NCI-H1436 (cell line): ENCODE measurements at places on chromosomes 7 and 10.

GRCh38 chr7:70595755-70596597 lies 536.0 kb upstream of the GALNT17 start:
- peak; percentile 14 for DNase-seq

- no peak for DNase-seq
Observed at GRCh38 chr10:102113956-102114857, 6.0 kb downstream of the LDB1 start.

DNA sequence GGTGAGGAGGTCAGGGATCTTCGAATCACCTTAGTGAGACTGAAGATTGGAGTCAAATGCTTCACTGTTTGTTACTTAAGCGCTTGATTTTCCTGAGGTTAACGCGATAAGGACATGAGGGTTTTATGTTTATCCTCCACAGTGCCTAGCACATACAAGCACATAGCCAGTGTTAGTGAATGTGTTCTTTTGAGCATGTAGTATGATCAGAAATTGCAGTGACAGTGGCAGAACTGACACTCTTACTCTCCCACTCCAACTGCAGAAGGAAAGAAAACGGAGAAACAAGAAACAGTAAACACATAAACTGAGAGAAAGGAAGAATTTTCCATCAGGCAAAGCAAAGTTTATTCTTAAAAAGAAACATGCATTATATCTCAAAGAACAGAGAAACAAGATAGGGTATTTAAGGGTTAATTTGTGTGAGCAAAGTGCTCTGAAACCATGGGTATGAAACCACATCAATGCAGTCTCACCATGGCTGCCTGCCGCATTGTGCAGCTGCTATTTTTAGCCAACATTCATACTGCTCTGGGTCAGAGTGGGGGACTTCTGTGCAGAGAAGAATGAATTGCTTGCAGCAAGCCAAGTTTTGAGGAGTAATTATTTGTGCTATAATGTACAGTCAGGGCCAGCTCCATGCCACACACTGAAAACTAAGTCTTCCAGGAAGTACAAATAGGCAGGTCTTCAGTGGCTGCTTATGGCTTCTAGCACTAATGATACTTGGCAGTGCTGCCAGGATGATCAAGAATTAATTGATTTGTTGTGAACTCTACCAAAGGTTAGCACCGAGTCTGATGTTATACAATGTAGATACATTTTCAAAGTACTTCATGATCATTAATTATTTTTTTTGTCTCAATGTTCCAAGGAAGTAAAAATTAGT lies 152.0 kb downstream of the MACC1 start:
- DNase-seq = no peak

DNA sequence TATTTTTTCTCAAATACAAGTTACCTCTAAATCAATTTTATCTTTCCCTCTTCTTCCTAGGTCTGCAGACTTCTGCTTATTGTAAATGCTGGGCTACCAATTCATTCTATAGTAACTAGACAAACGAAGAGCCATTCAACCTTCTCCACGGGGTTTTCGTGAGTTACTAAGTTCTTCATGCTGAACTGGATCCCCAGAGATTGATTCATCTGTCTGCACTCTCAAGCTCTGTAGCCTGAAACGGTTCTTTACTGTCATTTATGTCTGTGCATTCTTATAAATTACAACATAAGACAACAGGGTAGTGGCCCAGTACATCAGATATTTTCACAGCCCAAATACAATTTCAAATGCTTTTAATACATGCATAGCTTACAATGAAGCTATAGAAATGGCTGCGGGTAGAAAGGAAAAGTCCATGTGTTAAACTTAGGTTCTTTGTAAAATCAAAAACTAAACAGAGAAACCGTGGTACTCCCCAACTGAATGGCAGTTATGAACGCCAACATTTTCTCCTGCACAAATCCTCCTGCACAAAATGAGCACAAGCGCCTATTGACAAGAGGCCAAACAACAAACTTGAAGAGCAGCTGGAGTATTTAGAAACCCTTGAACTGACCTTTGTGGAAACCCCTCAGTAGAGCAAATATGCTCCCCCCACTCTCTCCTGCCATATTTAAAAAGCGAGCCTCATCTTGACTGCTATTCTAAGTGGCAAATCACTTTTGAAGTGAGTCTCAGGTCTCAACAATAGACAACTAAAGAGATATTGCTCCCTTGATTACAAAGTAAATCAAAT lies 20.7 kb downstream of the LAMB1 start:
- no peak for DNase-seq

- DNase-seq = no peak
Observed at GRCh38 chr7:111199643-111200042, 108.7 kb downstream of the LRRN3 start.

DNA sequence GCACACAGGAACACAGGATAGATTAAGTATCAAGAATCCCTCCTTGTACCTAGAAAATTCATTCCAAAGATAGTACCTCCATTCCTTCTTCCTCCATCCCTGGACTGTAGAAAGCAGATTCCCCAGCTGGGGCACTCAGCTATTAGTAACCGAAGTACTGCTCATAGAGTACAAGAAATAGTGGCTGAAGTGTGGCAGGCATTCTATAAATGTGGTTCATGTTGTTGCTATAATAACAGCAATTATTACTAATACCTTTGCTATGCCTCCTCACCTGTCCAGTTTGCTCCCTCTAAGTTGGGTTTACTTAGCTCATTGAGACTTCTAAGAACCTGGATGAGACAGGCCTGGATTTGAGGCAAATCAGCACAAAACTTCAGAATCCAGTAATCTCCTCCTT lies 453.2 kb downstream of the GRM8 start:
- DNase-seq = no peak

DNA sequence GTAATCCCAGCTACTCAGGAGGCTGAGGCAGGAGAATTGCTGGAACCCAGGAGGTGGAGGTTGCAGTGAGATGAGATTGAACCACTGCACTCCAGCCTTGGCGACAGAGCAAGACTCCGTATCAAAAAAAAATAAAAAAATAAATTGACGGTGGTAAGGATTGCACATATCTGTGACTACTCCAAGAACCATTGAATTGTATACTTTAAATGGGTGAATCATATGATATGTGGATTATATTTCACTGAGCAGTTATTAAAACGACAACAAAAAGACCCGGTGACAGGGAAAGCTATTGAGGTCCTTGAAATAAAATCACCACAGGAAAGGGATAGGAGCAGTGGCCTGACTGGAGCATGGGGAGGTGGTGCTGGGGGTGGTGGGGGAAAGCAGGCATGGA lies 31.2 kb upstream of the COMTD1 start:
- DNase-seq = no peak

DNA sequence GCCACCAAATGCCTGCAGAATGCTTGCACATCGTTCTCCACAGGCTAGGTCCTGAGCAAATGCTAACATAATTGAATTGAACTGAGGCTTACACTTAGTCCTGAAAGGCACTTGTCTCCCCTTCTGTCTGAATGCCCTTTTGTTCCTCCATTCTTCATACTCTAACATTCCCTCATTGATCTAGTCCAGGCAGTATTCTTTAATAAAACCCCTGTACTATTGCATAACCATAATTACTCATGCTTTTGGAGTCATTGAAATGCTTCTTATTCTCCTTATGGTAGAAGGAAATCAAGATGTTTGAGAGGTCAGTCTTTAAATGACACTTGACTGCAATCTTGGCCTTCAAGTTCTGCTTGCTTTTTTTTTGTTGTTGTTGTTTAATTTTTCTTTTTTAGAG lies 7.1 kb downstream of the PI4K2A start:
- DNase-seq = no peak

- DNase-seq = no peak
Observed at GRCh38 chr10:94075506-94075905, 81.8 kb downstream of the PLCE1 start.

DNA sequence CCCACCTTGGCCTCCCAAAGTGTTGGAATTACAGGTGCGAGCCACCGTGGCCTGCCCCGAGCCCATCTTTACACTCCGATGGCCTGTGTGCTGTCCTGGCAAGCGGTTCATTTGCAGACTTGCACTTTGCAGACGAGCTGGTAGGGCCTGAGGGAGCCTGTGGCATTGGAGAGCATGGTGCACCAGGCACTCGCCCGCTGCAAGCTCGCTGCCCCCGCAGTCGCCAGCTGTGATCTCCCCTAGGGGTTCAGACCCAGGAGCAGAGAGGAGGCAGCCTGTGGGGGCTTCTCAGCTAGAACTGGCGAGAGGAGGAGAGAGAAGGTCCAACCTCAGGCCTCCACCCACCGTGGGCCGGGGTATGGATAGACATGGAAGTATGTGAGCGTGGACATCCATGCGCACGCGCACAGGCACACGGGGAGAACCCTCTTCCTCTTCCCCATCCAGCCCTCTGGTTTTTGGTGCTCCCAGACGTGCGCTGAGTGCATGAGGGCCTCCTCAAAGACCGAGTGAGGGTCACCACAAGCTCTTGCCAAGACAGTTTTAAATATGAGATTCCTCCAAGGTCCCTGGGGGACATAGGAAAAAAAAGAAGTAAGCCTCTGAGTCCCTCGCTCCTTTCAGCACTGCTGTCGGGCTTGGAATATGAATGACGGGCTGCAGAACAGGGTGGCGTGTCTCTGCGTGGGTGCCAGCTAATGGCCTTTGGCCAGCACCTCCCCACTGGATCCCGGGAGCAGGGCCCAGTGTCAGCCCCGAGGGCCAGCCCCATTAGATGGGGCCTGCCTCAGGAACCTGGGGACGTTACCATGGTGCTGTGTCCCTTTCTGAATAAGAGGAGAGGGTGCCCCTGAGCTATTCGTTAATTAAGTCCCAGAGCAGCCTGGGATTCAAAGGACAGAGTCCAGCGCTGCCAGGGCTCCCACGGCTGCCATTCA lies 15.1 kb upstream of the TTYH3 start:
- no peak for DNase-seq

GRCh38 chr10:62818426-62819011 lies 2.4 kb upstream of the EGR2 start:
- no peak for DNase-seq

DNA sequence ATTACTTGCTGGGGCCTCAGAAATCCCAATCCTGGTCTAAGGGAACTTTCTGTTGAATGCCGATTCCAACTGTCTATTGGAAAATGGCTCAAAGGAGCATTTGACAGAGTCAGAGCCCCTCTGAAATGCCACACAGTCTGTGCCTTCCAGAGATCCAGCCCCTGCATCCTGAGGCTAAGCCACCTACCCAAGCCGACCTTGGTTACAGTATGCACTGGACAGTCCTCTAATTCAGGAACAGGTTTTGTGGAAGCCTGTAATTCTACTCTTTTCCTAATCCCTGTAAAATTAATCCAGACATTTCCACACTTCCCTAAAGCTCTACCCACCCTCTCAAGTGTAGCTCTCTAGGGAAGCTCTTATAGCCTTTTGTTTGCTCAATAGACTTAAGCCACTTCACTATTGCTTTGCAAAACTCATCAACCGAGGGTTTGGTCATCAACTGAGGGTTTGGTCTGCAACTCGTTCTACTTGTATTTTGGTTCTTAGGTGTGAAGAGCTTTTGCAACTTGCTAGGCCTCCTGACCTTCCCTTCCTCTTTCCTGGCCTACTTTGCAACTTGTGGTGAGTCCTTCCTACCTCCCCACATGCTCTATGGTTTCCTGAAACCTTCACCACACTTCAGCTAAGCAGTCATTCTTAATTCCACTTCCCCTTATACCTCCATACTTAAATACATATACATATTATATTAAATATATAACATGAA lies 364.8 kb downstream of the SFMBT2 start:
- no peak for DNase-seq

DNA sequence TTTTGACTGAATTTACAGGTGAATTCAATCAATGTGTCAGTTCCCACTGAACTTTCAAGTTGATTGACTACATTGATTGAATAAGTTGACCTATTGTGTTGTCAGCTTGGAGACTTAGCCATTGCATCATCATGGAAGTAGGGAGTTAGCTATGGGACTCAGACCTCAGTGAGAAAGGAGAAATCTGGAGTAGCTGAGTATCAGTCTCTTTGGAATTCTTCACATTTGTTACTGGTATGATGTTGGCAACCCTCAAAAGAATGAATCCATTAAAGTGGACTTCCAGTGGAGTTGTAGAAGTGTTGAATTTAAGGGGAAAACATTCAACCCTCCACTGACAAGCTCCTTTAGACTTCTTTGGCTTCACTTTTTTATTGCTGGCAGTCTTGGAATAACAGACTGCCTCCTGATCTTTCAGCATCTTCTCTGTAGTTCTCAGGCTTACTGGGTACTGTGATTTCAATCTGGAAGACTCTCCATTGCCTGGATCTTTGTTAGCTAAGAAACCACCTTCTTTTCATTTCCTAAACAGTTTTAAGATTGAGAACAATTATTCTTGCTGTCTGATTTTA lies 160.3 kb upstream of the NRP1 start:
- no peak for DNase-seq

GRCh38 chr7:115097175-115097671 lies 175.3 kb downstream of the MDFIC start:
- DNase-seq = no peak

- no peak for DNase-seq
Observed at GRCh38 chr10:61870526-61870895, 31.0 kb upstream of the ARID5B start.

DNA sequence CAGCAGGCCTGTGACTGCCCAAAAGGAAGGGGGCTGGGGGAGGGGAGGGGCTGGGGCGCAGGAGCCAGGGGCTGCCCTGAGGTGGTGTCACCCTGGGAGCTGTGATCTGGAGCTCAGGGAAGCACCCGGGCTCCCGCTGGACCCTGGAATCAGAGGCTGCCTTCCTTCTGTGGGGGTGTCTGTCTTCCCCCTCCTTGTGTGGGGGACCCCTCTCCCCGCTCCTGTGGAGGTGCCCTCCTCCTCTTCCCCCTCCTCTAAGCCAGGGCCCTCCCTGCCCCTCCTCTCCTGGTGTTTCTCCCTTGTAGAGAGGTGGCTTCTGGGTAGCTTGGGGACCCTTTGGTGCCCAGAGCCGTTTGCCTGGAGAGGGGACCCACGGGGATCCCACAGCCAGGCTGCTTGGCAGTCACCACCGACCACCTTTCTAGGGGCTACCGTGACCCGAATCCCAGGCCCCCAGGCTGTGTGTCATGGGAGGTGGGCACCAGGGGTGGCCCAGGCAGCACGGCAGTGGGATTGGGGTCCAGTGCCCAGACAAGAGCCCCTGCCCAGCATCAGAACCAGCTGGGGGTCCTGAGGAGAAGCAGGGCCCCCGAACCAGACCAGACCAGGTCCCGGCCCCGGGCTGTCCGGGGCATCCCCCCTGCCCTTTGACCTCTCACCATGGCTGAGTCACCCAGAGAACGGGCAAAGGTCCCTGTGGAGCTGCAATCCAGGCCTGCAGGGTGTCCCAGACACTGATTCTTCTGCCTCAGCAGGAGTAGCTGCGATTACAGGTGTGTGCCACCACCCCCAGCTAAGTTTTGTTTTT lies 741 bp downstream of the PRAP1 start:
- no peak for DNase-seq

DNA sequence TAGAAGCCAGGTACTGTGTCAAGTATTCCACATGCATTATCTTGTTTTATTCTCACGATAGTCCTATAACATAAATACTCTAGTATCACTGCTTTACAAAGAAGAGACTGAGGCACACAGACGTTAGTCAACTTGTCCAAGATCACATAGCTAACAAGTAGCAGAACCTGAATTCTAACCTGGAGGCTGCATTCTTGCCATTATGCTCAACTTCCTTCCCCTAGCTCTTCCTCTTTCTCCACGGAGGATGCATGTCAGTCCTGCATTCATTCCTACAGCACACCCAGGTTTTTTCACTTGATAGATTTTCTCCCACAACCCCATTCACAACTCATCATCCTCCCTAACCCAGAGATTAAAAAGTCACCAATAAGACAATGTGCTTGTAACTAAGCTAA lies 388.5 kb upstream of the NFE2L3 start:
- DNase-seq = no peak
